ENCODE measurements at places on chromosomes 2 and 18.

- DNase-seq, result peak; percentile 31
These were observed 29.7 kb downstream of the MGAT4A start for GRCh38 chr2:98701230-98701629.

- DNase-seq, result peak; percentile 77
These were observed 90.3 kb upstream of the ST3GAL5 start for GRCh38 chr2:85978883-85979780.

GRCh38 chr2:181311837-181312236, 145.3 kb upstream of the ITGA4 start:
- DNase-seq, result no peak

GRCh38 chr18:74861154-74861553, 263.5 kb downstream of the ZNF407 start:
- DNase-seq, result peak; percentile 26

GRCh38 chr18:11388755-11389680, 220.4 kb upstream of the SLC35G4 start:
- no peak for DNase-seq

DNA sequence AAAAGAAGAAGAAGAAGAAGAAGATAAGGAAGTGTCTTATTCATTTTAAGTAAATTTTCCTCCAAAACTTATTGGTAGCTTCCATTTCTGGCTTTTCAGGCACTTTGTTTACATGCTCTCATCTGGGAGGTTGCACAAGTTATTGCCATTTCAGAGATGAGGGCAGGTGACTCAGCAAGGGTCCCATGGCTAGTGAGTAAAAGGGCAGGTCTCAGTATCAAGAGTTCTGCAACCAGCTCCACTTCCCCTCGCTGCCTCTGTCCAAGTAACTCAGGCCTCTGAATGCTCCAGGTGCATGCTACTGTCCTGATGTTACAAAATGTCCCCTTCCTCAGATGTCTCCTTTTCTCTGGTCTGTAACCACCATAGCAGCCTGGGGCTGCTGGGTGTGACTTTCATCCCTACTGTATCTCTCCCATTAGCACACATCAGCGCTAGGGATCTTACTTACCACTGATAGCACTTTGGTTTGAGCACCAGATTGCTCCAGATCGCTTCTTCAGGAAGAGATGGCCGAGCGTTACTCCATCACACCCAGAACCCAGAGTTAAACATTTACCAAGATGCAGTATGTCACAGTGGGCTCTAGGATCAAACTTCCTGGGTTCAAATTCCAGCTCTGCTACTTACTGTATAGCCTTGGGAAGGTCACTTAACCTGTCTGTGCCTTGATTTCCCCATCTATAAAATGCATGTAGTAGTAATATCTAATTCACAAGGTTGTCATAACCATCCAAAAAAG, 57.4 kb upstream of the LAPTM4A start:
- peak; percentile 64 for DNase-seq

DNA sequence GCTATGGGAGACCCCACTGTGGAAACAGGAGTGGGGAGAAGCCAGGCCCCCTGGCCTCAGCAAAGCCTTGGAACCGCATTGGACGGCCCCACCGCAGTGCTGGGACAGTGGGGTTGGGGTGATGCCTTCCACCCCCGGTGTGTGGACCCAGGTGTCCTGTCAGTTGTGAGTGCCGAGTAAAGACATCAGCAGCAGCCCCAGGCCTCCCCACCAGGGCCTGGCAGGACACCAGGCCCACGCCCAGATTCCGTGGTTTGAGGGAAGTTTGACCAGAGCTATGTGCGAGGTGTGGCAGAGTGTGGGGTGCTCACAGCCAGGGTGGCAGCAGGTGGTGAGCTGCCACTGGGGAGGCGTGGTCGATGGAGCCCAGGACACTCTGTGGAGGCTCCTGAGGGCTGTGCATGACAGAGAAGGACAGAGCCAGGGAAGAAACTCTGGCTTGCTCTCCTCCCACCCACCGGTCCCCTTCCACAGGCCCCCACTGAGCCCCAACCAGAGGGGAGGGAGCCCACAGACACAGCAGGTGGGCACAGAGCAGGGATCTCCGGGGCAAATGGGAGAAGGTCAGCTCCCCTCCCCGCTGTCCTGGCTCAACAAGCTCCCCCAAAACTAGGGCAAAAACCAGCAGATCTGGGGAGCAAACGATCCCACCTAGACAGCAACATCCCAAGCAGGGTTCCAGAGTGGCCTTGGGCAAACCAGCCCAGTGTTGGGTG, 69.1 kb downstream of the TWIST2 start:
- no peak for DNase-seq

GRCh38 chr2:236130349-236130998, 37.7 kb downstream of the GBX2 start:
- DNase-seq, result no peak

DNA sequence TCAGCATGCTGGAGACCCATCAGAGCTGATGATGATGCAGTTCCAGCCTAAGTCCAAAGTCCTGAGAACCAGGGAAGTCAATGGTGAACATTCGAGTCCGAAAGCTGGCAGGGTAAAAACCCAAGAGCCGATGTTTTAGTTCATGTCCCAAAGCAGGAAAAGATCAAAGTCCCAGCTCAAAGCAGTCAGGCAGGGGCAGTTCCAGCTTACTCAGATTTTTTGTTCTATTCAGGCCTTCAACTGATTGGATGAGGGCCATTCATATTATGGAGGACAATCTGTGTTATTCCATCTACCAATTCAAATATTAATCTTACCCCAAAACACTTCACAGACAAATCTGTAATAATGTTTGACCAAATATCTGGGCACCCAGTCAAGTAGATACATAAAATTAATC, 38.3 kb downstream of the DSEL start:
- no peak for DNase-seq

DNA sequence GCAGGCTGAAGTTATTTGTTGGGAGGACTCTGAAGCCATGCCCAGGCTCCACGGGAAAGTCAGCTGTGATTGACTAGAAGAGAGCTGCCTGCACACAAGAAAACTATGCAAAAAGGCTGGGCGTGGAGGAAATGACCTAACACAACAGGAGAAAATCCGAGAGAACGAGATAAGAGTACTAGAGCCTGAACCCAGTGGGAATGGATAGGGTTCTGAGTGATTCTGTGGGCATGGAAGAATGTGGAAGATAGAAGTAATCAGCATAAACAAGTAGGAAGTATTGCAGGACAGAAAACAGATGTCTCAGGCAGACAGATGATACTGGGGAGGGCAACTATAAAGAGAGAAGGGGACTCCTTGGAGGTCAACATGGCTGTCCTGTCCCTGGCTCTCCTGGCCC, 12.1 kb upstream of the COPS8 start:
- DNase-seq, result peak; percentile 86

- DNase-seq, result peak; percentile 40
These were observed 18.0 kb downstream of the ITSN2 start for GRCh38 chr2:24342110-24342910.

- DNase-seq, result no peak
These were observed 21.7 kb upstream of the CCDC88A start for GRCh38 chr2:55441280-55441892.

GRCh38 chr18:80175451-80176204, 66.6 kb downstream of the ADNP2 start:
- no peak for DNase-seq

- DNase-seq, result peak; percentile 15
These were observed 195.2 kb downstream of the SLC8A1 start for GRCh38 chr2:40256649-40257048.

DNA sequence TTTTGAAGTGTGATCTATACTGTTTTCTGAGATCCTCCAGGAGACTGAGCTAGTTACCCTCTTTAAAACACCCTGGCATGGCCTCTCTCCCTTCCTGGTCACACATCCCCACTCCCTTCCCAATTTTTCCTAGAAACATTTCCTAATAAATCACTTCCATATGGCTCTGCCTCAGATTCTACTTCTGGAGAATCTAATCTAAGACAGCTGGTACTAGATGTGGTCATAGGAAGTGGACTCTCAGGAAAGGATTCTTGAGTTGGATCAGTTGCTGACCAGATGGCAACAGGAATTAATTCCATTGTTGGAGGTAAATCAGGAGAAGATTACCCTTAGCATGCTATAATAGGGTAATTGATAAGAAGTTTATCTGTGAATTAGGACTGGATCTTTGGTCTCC, 310.5 kb downstream of the SATB2 start:
- DNase-seq, result no peak

GRCh38 chr2:109676346-109676902, 62.3 kb downstream of the SOWAHC start:
- DNase-seq, result no peak

DNA sequence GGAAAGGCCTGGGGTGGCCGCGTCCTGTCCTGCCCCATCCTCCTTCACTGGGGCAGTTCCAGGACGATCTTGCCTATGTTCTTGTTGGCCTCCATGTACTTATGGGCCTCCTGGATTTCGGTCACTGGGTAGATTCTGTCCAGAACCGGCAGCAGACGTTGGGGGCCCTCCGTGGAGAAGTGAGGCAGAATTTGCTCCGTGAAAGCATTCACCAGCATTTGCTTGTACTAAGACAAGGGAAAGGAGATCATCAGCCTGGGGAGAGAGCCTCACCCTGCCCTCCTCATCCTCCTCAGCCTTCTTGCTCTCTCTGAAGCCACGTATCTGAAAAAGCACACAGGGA, 1.4 kb upstream of the SF3B6 start:
- no peak for DNase-seq

DNA sequence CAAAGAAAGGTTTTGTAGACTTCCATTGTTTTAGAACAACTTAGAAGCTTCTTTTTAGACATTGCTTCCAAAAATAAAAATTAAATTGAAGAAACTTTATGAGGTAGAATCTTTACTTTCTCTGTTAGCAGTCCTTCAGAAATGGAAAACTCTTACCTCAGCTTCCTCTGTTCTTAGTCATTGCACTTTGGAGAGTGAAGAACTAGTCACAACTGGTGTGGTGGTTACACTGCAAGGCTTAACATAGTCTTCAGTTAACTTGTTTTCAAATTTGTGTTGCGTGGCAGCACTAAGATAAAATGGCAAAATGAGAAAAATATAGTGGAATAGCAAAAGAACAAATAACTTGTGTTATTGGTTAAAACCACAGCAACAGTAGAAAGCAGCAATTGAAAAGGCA, 332.6 kb downstream of the KIAA1328 start:
- no peak for DNase-seq

GRCh38 chr2:221767106-221768012, 195.3 kb upstream of the EPHA4 start:
- DNase-seq, result peak; percentile 12

GRCh38 chr18:6315517-6316331, 99.0 kb downstream of the L3MBTL4 start:
- DNase-seq, result no peak

DNA sequence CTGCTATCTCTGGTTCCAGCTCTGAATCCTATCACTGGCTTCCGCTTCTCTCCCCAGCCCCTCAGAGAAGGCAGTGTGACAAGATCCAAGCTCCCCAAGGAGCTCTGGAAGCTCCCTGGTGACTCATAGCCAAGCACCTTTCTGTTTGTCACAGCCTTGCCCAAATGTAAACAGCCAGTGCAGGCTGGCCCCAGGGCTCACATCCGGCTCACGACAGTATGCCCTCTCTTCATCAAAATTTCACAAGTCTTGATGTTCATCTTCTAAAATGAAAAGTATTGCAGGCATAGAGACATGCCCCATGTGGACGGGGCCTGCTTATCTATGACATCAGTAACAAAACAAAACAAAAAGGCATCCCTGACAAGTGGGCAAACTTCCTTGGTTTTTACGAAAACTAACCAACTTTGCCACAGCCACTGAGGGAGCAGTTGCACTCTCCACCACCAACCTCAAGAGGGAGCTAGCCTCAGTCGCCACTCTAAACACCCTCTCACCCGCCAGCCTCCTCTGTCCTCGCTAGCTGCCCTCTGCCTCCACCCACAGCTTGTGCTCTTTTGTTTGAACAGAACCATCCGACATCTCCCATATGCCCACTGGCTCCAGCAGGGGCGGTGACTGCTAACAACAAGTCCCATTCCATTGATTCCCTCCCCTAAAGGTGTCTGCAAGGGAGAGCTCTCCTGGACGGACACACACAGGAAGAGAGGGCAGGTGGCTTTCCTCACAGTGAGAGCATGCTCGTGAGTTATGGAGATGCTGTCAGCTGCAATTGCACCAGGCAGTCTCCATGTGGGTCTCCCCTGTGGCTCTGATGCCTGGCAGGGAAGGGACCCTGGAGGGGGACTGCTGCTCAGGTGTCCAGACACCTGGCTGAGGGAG, 71.0 kb upstream of the DAPL1 start:
- no peak for DNase-seq

GRCh38 chr2:168560817-168561499, 104.9 kb downstream of the CERS6 start:
- DNase-seq, result peak; percentile 15

- DNase-seq, result peak; percentile 90
These were observed 250.0 kb downstream of the DSEL start for GRCh38 chr18:67266246-67267237.

DNA sequence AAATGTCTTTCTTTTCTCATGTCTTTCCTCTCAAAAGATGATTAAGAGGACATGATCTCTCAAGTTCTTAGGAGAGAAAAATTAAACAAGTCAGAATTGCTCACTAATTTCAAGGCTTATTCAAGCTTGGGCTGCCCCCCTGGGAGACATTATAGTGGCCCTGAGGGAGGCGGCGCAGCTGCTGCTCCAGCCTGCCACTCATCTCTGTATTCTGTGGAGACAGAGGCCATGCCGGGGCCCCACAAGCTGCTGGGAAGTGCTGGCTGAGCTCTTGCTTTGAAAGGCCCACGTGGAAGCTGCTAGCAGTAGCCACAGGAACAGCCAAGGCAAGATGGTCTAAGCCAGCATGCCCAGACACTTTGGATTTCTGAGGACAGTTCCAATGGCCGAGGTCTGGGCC, 267.4 kb downstream of the LNPK start:
- no peak for DNase-seq

- DNase-seq, result no peak
These were observed 434.2 kb downstream of the ZNF521 start for GRCh38 chr18:24917767-24918166.
